ENCODE measurements at places on chromosomes 2 and 18.
A peak's percentile ranks its signal among the peaks of the same experiment; 100 is the strongest.

DNA sequence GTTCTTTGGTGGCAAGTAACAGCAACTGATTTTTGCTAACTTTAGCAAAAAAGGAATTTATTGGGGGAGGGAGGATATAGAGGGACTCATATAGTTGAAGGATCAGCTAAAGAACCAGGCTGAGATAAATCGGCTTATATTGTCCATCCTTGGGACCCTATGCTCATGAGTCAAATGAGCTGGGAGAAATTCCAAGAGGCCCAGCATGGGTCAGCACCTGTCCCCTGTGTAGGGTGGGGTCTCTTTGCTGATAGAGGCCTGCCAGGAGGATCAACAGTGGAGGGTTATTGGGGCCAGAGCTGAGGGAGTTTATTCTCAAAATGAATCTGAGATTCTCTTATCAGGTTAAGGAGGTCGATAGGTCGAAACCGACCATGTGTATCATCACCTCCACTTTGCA lies 97.2 kb downstream of the VAPA start:
- DNase-seq: no peak

DNA sequence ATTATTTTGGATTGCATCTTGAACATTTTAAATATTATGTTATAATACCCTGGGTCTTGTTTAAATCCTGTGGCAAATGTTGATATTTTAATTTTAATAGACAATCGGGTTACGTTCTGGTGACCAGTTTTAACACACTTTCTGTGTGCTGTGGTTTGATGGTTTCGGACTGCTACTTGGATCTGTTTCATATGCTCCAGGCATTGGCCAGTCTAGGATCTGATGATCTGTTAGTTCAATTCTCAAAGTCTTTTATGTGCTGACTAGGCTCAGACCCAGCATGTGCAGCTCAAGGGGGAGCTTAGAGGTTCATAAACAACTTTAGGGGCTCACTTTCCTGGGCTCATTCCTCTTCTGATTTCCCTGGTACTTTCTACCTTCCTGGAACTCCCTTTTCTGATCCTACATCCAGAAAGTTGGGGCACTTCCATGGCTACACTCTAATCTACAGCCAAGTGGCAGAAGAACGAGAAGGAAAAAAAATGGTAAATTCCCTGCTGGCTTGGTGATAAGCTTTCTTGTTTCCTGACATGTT lies 5.0 kb upstream of the ZBTB14 start:
- no peak for DNase-seq

DNA sequence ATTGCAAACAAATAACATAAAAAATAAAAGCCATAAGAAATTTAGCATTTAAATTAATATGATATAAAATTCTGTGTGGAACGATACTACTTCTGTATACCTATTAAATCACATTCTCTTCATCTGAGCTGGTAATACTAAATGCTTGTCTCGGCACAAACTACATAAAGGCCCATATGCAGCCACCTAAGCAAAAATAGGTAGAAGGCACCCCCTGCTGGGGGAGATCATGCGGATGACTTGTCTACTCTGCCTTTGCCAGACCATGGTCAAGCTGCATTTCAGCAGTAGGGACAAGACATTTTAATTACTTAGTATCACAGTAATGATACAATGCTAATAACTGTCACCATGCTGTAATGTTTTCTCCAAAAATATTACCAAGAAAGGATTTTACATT lies 108.0 kb downstream of the CDH19 start:
- DNase-seq: peak; percentile 6

DNA sequence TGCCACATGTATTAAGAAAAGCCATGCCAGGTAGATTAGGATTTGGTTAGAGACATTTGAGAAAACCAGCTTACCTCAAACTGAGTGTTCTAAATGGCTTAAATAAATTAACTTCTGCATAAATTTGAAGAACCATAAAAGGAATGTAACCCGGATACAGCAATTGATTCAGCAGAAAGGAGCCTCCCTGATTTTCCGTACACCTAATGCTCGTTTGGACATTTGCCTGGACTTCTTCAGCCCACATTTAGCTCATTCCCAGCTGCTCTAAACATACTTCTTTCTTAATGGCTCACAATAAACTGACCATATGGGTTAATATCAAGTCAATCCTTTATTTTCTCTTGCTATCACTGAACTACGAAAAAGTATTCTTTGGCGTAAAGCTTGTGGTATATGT lies 392.4 kb downstream of the ZNF516 start:
- DNase-seq: no peak

- DNase-seq: peak; percentile 23
These were observed 7.7 kb downstream of the RASGRP3 start for GRCh38 chr2:33484042-33484621.

DNA sequence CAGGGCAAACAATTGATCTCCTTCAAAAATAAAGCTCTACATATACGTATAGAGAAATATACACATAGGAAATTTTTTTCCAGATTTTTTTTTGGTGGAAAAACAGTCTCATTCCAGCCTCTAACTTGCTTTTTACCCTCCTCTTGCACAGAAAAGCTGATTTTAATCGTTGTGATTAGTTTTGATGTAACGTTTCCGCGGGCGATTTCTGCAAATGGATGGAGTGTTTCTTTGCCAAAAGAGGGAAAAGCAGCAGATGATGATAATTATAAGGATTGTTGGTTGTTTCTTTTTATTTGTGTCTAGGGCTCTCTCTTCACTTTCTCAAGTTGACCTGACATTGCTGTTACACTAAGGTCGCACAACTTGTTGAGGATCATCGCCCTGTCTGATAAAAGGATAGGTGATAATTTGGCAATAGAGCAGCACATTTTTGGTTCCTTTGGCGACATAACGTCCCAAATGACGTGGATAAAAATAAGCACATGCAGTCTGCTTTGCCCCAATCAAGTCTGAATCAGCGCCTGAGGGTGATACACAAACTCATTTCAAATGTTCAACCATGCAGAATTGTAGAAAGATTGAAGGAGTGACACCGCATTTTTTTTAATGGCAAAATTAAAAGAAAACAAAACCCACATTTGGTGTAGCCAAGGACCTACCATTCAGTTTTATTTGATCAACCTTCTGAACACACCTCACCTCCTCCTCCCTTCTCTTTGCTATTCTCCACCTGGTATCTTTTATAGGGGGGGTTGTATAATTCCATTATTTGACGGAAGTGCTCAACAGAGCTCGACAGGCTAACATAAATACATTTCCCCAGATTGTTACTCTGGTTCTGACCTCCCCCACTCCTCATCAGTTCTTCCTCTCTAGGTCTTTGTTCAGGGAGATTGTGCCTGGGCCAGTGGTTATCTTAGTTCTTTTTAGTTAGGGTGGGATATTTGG lies 109.6 kb upstream of the KCTD1 start:
- DNase-seq: no peak

DNA sequence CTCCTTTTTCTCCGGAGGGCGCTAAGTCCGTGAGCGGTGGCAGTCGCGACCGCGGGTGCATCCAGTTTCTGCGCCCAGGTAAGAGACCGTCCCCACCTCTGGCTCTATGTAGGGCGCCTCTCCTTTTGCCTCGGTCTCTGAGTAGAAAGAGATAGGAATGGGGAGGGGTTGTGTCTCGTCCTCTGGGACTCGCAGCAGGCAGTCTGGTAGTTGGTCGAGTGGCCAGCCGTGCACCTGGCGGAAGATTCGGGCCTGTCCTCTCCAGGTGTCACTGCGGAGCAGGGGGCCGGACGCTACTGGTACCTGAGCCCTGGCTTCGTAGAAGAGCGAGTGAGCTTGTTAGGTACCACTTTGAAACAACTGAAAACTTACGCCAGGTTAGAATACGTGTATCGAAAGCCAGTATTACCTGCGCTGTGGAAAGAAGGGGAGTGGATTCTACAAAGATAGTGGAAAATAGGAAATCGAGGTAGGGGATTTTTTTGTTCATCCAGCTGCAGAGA lies 403 bp downstream of the MAP2 start:
- DNase-seq: no peak

DNA sequence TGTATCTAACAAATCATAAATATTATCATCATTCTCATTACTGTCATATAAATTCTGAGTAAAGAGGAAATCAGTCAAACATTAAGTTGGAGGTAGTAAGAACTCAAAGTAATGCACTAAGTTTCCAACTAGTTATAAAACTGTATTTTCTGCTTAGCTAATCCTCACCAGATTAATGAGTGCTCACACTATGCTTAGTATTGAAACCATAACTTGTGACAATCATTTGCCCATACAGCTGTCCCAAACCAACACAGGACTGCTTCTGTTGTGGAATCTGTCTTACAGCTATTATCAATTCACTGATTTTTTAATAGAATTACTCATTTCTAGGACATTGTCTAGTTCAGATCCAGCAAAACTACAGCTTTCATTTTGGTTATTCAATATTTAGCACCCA lies 41.5 kb upstream of the TANK start:
- DNase-seq: no peak

- DNase-seq: no peak
These were observed 316 bp downstream of the FKBP7 start for GRCh38 chr2:178478130-178478438.

DNA sequence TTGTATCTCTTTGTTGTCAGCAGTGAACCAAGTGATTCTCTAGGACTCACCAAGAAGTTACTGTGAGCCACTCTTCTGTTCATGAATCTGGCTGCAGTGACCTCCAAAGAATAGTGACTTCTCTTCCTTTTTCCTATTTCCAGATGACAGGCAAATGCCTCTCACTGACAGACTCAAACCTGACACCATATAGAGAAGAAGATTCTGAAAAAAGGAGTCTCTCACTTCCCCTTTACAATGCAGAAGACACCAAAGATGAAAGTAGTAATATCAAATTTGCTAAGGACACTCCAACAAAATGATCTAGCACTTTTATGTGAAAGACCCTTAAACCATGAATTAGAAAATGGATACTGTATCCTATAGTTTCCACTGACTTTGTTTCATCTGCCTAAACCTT lies 44.4 kb upstream of the SETBP1 start:
- no peak for DNase-seq

DNA sequence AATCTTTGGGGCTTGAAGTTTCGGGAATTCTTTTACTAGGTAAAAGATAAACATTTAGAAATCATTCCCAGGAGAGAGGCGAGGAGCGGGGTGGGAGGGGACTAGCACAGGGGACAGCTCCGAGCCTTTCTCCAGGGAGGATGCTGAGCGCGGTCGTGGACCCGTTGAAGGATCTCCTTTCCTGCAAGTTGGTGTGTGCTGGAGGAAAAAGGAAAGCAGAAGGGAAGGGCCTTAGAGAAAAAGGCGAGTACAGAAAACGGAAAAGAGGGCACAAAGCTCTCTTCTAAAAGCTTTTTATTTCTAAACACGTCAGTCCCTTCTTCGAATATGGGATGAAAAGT lies 640 bp downstream of the SLC39A6 start:
- peak; percentile 38 for DNase-seq

DNA sequence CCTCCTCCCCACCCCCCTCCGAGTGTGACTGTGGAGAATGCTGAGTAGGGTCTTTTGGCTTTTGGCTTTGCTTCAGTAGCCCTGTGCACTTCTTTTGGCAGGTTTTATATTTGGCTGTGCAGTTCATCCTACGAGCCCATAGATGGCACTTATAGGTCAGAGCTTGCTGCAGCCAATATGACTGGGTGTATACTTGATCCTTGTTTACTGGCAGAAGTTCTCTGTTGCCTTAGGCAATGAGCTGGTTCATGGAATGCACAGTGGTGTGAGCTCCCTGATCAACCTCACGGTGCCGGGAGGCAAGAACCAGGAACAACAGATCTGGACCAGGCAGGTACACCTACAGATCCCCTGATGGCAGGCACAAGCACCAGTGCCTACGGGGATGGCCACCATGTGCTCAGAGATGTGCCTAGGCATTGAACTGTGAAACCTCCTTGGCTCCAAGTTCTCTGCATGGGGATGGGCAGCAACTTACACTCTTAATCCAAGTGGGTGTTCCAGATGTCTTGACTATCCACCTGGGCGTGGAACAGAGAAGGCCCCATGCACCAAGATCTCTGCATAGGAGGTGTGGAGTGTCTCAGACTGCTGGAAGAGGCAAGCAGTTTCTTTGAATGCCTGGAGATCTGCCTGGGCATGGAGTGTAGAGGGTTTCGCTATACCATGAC lies 190.4 kb downstream of the KIAA1328 start:
- peak; percentile 3 for DNase-seq

DNA sequence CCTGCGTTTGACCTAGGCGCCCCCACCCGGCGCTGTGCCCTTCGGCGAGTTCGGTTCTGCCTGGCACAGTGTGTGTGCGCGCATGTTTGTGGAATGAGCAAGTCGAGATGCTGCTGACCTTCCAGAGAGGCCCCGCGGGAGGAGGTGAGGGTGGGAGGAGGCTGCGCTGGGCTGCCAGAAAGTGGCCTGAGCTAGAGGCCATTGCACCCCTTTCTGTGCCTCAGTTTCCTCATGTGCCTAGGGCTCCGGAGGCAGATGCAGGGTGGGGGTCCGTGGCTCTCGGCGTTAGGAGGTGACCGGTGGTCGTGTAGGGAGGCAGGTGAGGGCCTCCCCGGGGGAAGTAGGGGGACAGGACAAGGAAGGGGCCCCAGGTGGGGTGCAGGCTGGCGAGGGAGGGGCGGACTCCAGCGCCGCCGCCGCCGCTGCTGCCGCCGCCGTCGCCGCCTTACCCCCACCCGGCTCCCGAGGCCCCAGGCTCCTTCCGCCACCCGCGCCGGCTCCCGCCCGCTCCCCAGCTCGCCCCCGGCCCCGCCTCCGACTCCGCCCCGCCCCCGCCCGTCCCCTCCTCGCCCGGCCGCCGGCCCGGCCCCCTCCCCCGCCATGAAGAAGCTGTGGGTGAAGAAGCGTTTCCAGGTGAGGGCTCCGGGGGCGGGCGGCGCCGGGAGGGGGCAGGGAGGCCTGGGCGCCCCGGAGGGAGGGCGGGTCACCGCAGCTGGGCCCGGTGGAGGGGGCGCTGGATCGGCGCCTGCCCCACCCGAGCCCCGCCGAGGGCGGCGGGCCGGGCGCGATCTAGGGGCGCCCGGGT lies 7.0 kb downstream of the SPEG start:
- DNase-seq: peak; percentile 53

- DNase-seq: no peak
These were observed 197.2 kb downstream of the CYP26B1 start for GRCh38 chr2:71950256-71951082.

DNA sequence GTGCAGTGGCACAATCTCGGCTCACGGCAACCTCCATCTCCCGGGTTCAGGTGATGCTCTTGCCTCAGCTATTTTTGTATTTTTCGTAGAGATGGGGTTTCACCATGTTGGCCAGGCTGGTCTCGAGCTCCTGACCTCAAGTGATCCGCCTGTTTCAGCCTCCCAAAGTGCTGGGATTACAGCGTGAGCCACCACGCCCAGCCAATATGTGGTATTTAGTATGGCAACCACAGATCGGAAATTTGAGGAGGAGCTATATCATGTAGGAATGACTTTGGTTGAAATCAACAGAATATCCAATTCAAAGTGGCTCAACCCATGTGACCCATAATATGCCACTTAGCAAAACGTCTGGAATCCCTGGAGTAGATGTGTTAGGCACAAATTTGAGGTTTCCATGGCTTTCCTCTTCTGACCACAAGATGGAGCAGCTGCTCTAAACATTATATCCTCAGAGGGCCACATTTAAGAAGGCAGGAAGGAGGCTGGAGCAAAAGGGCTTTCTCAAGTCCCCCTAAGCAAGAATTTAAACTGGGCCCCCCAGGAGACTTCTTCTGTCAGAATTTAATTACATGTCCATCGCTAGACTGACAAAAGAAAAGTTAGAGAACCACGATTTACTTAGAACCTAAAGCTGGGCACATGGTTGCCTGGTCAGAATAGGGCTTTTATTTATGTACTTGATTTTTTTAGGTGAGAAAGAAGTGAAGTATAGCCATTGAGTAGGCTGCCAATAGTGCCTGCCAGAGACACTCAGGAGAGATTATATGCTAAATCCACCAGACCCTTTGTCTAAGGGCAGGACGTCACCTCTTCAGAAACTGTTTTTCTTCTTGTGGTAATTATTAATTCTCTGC lies 49.6 kb upstream of the ITSN2 start:
- peak; percentile 42 for DNase-seq
